NCI-H1105 treated with DMSO at 0.1 percent for 48 hours (cell line): ENCODE measurements at places on chromosomes 3 and 15.
A peak's percentile ranks its signal among the peaks of the same experiment; 100 is the strongest.

- DNase-seq: no peak
Observed at GRCh38 chr15:88654430-88655102, 15.8 kb downstream of the ISG20 start.

GRCh38 chr3:142215106-142215505, 10.3 kb downstream of the GK5 start:
- no peak for DNase-seq

DNA sequence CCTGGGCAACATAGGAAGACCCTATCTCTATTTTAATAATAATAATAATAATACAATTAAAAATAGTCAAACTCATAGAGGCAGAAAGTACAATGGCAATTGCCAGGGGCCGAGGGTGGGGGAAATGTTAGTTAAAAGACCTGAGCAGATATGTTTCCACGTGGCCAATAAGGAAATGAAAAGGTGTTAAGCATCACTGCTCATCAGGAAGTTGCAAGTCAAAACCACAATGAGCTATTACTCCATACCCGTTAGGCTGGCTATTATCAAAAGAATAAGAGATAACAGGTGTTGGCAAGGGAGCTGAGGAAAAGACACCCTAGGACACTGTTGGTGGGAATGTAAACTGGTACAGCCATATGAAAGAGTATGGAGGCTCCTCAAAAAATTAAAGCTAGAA, 60.4 kb upstream of the PRSS50 start:
- no peak for DNase-seq

- peak; percentile 0 for DNase-seq
Observed at GRCh38 chr3:48473617-48473952, 27.0 kb downstream of the ATRIP start.

DNA sequence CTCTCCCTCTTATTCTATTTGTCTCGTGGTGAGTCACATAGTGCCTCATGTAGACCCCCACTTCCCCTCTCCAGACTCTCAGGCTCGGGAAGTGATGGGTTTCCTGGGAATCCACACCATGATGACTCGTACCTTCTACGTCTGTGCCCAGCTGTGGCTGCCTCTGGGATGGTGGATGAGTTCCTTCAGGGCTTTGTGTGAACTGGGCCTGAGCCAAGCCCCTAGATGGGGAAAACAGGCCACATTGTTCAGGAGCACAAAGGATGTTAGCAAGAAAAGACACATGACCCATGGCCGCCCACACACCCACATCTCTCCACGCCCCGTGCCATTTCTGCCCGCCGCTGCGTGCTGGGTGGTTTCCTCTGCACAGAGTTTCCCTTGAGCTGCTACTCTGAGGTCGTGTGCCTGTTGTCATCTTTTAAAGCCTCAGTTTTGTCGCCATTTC, 10.5 kb downstream of the ISG20 start:
- DNase-seq: no peak

GRCh38 chr3:181316482-181316881, 326.9 kb upstream of the DNAJC19 start:
- DNase-seq: no peak
